ENCODE measurements at places on chromosomes 12 and 14.

- no peak for DNase-seq
Measured at GRCh38 chr12:122864894-122865253, 29.6 kb downstream of the HIP1R start.

DNA sequence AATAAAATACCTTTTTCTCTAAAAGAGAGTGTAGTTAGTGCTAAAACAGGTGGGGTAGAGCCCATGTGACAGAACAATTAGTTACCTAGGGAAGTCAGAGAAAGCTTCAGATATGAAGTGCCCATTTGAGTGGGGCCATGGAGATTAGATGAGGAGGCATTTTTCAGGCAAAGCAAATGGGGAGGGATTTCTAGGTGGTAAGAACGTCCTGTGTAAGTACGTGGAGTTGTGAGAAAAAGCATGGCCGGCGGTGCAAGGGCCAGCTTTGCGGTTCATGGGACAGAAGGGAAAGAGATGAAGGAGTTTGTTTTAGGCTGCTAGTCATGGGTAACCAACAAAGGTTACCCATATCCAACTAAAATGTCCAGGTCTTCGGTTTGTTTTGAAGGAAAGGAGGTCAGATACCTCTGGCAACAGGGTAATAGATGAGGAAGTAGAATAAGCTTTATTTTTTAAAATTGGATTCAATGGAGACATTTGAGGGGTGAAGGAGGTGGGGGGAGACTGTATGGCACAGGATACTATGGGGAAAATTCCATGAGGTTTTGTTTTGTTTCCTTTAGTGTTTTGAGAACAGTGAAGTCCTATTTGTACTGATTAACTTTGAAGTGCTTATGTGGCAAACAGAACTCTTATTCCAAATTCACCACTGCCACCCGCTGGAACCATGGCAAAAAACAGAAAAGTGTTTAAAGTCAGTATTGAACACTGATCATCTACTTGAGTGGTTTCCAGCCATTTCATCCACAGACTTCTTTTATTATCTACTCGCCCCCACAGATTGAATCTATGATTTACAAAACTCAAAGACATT, 10.0 kb upstream of the SNRPF start:
- DNase-seq: peak; percentile 26

DNA sequence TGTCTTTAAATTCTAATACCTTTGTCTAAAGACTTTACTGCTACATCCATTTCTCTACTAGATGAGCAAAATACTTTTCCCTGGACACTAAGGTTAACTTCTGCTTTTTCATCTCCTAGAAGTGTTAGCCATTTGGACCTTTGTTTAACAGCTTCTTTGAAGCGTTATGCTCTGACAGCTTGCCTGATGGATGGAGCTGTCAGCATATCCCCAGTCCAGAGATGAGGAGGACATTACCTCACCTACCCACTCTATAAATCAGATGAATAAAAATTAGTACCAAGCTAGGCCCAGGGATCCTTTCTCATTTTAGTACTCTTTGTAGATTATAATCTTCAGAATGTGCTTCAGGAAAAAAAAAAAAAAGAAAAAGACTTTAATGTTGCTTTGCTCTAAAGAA, 222.7 kb downstream of the PELI2 start:
- no peak for DNase-seq

GRCh38 chr12:28388879-28389278, 198.6 kb downstream of the CCDC91 start:
- no peak for DNase-seq

DNA sequence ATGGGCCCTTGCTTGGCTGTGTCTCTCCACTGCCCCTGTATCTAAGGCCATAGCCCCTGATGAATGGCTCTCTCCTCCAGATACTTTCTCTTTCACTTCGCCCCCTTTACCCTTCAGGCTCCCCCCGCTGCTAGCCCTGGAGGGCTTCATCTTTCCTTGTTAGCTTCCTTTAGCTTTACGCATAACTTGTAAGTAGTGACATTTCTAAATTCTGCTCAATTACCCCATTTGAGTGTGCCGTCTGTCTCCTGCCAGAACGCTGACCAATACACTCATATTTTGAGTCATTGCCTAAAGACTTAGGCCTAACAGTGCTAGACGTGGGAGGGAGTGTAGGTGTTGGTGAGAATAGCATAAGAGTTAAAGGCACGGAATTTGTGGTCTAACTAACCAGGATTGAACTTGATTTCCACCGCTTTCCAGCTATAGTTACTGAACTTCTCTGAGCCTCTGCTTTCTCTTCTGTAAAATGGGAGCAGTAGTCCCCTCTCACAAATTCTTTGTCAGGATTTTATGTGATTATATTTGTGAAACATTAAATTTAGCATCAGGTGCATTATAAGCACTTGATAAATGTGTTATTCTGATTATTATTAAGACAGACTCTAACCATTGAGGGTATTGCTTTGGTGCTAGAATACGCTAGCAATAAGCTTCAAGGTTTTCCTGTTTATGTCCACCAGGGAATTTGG, 129.3 kb downstream of the ZFP36L1 start:
- no peak for DNase-seq

GRCh38 chr12:80173083-80173864, 73.9 kb downstream of the OTOGL start:
- no peak for DNase-seq

DNA sequence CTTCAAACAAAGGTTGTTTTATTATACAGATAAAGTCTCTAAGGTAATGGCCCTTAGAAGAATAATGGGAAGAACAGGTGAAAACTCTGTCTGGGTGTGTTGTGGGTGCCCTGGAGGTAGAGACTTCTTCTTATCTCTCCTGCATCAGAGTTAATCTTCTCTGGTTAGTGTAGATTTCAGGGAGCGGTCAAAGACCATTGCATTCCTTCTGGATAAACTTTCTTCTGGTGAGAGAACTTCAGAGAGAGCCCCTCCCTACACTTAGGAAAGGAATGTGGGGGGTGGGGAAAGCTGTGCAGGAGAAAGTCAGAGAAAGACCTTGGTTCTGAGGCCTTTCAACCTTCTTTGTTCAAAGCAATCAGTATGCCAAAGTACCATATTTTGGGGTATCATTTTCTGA, 658.5 kb downstream of the DIO2 start:
- no peak for DNase-seq

GRCh38 chr14:59406454-59407245, 58.5 kb downstream of the GPR135 start:
- no peak for DNase-seq

- DNase-seq: peak; percentile 13
Measured at GRCh38 chr12:33825986-33826602, 196.2 kb upstream of the ALG10 start.

DNA sequence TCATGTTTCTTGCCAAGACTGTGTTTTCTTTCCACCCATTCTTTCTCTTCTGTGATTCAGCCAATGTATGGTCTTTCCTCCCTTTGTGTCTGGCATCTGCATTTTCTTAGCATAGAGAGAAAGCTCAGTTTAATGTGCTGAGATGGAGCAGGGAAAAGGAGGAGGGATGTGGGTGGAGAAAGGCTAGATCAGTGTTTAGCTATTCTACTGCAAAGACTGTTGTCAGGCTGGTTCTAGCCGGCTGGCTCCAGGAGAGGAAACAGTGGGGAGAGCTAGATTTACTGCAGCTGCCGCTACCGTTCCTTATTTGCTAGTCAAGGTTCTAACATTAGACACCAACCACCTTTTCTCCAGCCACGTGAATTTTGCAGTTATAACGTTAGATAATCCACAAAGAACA, 5.2 kb upstream of the RIMKLB start:
- DNase-seq: peak; percentile 32

- no peak for DNase-seq
Measured at GRCh38 chr12:108608616-108609015, 10.7 kb upstream of the TMEM119 start.

DNA sequence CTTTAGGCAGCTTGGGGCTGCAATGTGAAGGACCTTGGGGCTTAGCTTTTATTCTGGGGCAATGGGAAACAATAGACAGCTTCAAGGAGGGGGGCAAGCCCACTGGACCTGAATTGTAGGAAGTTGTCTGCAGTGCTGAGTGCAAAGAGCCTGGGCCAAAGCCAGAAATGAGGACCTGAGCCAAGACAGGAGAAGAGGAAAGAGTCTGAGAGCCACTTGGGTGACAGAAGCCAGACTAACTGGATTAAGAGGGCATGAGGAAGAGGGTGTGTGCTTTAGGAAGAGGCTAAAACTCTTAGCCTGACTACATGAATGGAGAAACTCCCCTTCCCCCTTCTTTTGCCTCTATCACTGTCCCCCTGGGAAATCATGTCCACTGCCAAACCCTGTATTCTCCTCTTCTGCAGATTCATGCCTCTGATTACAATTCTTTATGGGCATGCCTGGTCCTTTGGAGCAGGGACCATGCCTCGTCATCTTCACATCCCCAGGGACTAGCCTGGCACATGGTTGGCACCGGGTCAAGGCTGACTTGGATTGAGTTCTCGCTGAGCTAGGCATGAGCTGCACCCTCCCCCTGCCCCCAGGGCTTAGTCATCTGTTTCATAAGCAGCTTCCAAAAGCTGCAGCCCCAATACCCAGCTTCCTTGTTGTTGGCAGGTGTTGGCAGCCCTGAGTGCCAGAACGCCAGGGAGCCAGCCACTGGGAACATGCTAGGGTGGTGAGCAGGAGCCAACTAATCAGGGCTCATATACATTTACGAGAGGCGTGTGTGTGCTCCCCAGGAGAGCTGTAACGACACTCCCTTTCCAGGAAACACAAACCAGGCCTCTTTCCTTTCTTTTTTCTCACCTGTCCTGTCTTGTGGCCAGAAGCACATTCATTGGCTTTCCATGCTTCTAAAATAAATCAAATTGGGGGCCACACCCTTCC, 27.7 kb upstream of the JDP2 start:
- peak; percentile 98 for DNase-seq

GRCh38 chr12:2648406-2648805, 146.4 kb upstream of the FKBP4 start:
- no peak for DNase-seq

DNA sequence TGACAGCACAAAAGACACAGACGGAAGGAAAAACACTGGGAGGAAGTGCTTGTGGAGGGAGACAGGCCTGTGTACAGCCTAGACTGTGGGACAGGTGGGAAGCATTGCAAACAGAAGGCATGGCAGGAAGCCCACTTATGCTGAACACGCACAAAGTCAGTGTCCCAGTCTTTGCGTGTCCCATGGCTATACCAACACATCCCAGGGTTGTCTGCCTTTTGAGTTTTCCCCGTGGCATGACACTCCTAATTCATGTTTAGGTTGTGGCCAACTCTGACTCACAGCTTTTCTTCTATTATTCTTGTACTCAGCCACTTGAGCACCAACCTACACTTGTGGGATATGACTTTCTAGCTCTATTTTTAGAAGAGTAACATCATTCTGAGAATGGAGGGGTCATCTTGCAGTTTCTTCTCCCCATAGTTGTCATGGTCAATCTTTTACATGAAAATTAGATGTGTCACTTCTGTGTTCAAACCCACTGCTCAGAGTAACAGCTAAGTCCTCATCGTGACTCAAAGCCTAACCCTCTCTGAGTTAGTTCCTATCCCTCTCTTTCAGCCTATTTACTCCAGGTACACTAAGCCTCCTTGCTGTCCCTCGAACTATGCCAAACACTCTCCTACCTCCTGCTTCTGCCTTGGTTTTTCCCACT, 27.5 kb upstream of the JPH4 start:
- no peak for DNase-seq

GRCh38 chr12:106941481-106942156, 14.1 kb upstream of the TMEM263 start:
- DNase-seq: no peak

DNA sequence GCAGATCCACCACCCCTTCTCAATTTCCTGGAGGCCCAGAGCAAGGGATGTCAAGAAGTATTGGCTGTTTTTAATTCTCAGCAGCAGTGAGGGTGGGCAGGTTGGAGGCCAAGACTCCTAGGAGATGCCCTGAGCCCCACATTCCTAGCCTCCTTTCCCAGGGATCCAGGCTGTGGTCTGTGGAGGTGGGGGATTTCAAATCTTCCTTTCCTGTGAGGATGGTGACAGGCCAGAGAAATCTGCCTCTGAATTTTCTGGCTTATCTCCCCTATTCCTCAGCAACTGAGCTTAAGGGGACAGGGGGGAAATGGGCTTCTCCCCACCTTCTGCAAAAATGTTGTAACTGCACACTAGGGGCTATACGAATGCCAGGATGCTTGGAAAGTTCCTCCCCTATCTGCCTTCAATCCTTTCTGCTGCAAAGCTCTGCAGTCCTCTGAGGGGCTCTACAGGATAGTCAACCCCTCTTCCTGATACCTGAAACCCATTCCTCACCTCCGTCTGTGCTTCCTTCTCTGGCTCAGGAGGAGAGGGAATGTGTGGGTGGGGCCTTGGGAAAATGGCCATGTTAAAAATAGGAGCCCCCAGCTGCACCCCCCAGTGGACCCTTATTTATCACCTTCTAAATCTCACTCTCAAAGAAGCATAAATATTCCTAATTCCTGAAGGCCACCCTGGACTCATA, 6.6 kb downstream of the GPR84 start:
- no peak for DNase-seq

DNA sequence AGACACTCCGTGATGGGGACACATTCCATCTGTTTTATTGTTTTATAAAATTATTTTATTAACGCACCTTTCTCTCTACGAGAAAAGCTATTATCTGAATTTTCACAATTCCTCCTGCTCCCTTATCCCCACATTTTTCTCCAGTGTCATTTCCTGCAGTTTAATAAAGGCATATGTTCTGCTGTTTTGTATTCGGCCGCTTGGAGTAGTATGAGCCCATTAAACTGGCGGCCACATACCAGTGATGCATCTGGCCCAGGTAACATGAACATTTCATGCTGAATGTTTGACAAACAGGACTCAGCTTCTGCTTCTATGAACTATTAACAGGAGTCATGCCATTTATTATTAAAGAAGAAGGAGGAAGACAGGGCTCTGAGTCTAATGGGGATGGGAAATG, 511.0 kb downstream of the TMEM121 start:
- DNase-seq: no peak

- DNase-seq: no peak
Measured at GRCh38 chr14:51305751-51306150, 65.7 kb downstream of the TMX1 start.

DNA sequence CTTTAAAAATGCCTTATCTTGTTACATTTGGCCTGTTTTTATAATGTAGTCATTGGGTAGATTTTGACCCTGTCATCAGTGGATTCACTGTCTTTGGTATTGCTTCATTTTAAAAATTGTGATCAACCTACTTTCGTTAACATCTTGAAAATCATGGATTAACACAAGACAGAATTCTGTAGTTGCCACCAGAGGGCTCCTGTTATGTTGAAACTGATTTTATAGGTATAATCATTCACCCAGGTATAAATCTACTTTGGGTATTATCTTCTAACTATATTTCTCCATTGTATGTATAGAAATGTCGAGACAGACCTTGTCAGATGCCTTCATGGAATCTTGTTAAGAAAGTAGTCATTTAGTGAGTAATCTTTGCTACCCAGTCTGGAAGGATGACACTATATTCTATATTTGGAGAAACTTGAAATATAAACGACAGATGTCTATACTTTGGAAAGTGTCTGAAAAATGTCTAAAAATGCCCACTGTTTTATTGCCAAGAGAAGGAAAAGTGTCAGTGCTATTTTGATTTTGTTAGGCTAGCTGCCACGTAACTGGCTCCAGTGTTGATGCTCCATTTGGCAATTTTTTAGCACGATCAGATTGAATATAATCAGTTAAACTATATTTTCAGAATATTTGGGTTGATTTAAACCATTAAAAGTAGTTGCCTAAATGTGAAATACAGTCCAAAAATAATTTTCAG, 129.4 kb downstream of the PELI2 start:
- DNase-seq: peak; percentile 6

GRCh38 chr12:52207895-52208294, 16.1 kb upstream of the KRT80 start:
- peak; percentile 49 for DNase-seq

GRCh38 chr12:70319605-70320004, 46.5 kb upstream of the KCNMB4 start:
- no peak for DNase-seq
